ENCODE measurements at places on chromosomes 7 and 10.

- DNase-seq: no peak
Observed at GRCh38 chr10:88541116-88541626, 41.9 kb downstream of the RNLS start.

GRCh38 chr7:116210345-116211005, at the start of gene TES:
TSS of gene TES (plus strand) at chr7:116210539. CDS start at chr7:116210708, 169 bp downstream.
- DNase-seq: peak; percentile 67

- DNase-seq: no peak
Observed at GRCh38 chr7:157458254-157458633, 121.4 kb downstream of the DNAJB6 start.

- DNase-seq: no peak
Observed at GRCh38 chr7:140384894-140385545, 13.3 kb downstream of the SLC37A3 start.

- no peak for DNase-seq
Observed at GRCh38 chr10:21807180-21807579, 196.3 kb downstream of the DNAJC1 start.

DNA sequence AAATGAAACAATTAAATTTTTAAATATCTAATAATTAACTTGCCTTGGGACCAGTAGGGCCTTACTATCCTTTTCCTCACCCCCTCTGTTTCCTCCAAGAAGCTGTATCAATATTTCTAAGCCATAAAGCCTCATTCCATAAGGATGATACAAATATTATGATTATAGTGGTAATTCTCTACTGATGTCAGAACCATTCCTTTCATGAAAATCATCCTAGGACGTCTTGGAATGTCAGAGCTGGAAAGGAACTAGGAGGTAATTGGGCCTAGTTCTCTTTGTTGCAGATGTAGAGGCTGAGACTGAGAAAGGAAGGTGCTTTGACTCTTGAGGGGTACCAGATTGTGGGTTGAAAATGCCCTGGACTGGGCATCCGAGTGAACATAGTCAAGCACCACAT, 766.7 kb upstream of the GHITM start:
- peak; percentile 66 for DNase-seq

DNA sequence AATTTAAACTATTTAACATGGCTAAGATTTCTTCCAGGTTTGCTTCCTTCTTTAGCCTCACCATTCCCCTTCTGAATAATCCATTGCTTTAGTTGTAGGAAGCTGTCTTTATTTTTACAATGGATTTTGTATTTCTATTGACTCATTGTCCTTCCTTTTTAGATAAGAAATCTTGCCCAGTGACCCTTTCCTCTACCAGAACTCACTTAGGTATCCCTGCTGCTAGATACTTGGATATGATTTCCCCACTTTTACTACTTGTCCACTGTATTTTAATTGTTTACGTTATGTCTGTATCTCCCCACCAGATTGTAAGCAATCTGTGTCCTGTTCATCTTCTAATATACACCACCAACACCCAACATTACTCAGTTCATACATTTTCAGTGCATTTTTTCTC, 47.7 kb upstream of the MDFIC start:
- no peak for DNase-seq

DNA sequence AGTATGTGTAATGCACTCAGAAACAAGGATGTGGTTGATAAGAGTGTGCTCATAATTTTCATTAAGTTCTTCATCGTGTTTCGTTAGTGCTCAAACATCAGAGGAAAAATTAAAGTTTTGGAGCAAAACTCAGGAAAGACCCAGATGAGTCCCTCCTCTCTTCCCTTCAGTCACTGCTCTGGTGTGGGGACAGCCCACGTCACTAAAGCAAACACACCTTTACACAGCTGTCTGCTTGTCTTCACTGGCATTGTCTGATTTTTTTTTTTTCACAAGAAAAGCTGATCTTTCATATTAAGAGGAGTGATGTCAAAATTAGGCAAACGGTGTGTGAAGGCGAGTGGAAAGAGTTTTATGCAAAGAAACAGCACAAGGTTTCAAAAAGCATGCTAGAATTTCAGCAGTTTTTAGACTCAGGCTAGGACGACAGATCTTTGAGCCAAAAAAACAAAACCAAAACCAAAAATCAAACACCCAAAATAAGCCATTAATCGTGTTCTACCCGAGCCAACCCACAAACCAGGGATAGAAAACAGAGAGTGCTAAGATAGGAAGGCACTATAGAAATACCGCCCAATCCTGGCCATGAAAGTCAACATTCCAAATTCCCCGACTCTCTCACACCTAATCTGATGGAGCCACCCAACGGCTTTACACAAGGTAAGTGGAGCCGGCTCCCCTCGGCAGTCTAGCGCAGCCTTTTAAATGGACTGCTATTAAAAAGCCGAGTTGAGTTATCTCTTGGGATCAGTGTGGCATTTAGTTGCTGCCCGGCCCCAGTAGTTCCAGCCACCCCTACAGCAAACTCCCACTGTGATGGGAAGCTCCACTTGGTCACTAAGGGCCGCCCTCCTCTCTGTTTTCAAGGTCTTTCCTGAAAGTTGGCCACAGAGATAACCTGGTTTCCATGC, 27.9 kb upstream of the GATA3 start:
- no peak for DNase-seq

DNA sequence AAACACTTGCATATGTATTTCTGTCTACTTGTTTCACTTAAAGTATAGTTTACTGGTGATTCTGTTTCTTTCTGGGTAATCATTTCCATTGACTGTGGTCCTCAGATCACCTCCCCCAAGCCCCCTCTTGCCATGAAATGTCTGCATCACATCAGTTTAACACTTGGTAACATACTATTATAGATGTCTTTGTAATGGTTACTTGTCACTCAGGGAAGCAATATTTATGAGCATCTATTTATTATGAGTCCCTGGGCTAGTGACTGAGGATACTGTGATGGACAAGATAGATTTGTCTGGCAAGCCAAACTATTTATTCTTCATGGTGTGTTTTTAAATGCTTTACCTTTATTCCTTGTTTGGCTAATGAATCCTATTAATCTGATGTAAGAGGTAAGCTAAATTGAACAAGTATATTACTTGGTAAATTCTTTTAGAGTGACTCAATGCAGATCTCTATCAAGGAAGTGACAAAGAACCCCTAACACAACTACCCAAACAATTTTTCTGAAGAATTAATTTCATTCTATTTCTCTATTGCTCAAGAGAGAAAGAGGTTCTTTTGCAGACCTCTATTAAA, 270.9 kb downstream of the RELN start:
- peak; percentile 52 for DNase-seq

GRCh38 chr10:47278152-47278473, 21.9 kb upstream of the GDF10 start:
- DNase-seq: no peak

- no peak for DNase-seq
Observed at GRCh38 chr10:88195841-88196240, 332.4 kb downstream of the PTEN start.

DNA sequence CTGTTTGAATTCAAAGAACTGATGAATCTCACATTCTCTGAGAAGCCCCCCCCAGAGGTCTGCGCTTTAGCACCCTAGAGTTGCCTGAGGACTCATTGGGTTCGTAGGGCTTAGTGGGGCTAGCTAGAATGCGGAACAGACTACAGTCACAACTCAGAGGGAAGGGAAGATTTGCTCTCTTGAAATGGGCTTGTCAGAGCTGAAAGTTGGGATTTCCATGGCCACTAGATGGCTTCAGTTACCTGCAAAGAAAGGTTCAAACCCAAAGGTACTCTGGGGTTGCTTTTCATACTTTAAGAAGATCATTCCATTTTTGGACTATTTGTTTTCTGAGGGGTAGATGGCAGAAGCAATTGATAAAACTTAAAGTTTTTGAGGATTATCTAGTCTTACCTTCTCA, 205.0 kb downstream of the BBS9 start:
- DNase-seq: peak; percentile 4

DNA sequence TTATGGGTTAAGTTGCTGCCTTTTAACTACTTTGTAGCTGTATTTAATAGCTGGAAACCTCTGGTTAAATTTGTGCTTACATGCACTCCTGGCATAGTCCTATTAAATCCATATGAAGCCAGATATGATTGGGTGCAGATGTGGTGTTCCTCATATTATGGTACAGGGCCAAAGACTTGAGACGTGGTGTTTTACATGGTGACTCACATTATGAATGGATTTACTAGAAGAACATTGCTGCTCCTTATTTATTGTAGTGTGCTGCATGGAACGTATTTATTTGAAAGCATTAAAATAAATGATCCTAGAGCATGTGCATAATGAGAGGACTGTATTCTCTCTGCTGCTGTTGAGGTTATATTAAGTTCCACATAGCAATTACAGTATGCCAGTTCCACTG, 224.1 kb downstream of the SLC25A13 start:
- peak; percentile 85 for DNase-seq

DNA sequence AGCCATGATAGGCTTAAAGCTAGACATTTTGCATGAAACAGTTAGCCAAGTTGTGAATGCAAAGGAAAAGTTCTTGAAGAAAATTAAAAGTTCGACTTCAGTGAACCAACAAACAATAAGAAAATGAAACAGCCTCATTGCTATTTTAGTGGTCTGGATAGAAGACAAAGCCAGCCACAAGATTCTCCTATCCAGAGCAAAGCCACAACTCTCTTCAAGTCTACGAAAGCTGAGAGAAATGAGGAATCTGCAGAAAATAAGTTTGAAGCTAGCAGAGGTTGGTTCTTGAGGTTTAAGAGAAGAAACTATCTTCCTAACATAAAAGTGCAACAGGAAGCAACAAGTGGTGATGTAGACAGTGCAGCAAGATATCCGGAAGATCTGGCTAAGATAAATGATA, 271.4 kb upstream of the GRM3 start:
- DNase-seq: no peak

- DNase-seq: peak; percentile 42
Observed at GRCh38 chr10:91162495-91163268, 57.8 kb upstream of the PCGF5 start.

DNA sequence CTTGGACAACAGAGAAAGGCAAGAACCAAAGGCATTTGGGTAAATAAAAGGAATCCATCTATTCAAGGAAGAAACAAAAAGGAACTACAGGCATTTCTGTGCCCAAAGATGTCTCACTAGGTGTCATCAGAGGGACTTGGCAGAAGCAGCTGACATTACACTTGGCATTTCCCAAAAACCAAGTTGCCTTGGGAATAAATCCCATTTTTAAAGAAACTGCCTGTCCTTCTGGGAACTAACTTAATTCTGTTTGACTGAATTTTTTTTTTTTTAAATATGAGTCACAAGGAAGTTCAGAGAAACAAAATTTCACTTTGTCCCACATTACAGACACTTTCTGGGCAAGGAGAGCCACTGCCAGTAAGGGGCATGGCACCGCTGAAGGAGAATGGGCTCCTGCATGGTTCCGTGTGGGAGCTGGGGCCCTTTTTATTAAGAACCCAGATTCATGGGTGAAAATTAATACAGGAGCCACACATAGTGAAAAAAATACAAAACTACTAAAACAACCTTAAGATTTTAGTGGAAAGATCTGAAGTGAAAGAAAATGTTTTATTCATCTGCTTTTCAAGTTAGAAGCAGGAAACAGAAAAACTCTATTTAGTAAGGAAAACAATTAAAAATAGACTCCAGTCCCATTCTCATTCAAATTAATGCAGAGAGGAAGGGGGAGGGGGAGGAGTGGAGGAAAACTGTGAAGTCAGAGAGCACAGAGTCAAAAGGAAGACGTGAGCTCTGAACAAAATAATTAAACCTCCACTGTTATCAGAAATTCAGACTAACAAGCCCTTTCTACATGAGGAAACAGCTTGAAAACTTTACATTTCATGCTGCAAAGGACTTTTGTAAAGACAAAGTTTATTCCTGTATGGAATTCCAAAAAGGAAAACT, 118.4 kb upstream of the PDLIM1 start:
- DNase-seq: no peak

- DNase-seq: peak; percentile 41
Observed at GRCh38 chr10:52525761-52526160, 211.7 kb downstream of the DKK1 start.

DNA sequence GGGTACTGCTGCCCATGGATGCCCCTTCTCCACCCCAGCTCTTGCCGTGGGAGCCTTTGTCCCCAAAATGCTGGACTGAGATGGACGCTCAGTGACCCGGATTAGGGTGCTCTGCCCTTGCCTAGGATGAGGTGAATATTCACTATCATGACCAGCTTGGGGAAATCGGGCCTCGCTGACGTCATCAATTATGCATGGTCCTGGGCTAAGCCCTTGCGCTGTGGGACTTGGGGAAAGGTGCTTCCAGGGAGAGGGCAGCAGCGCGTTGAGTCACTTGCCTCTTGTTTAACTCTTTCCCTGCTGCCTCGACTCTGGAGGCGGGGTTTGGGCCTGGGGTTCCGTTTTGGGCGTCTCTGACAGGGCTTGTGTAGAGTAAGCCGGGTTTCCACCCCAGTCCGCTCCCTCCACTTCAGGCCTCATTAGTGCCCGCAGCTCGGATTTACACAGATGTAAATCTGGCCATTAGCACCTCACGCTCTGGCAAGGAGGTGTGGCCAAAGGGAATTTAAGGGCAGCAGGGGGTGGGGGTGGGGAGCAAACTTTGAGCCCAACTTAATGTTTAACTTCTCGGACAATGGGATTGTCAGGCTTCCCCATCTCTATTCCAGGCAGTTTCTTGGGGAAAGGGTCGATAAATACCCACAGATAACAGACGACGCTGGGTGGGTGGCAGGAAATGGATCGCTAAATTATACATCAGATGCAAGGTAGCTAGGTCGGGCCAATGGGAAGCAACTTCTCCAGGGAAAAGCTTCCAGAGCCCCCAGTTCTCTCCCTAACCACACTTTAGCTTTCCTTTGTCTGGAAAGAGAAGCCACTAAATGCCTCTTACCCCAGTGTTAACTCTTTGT, 51.3 kb upstream of the TCF7L2 start:
- DNase-seq: peak; percentile 57

DNA sequence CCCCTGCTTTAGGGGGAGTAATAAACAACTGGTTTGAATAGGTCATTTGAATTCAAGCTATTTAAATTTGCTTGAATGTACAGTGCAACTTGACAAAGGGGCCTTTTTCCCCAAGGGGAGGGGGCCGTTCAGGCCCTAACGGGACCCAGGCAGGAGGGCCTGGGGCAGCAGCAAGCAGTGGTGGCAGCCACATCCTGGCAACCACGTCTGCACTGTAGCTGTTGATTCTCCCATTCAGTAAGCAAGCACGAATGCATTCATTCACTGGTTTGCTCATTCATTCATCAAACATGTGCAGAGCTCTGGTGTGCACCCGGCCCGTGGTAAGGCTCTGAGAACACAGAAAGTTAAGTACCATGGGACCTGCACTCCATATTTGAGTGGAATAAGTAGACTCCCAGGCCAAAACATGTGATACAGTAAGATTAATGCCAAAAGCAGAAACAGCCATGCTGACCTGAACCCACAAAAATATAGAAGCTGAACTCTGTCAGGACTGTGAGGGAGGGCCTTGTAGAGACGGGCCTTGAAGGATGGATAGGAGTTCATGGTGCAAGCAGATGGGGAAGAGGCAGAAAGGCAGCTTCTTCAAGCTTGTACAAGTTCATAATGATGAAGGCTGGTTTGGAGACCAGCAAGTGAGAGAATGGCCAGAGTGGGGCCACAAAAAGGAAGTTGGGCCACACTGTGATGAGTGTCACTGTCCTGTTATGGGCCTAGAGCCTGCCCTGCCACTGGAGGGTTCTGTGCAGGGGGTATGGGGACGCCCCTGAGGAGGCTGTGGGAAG, 29.3 kb upstream of the C10orf53 start:
- DNase-seq: no peak

- peak; percentile 91 for DNase-seq
Observed at GRCh38 chr10:77513781-77514331, 123.8 kb downstream of the KCNMA1 start.

- DNase-seq: peak; percentile 50
Observed at GRCh38 chr10:121772884-121773283, 154.9 kb downstream of the ATE1 start.

- peak; percentile 84 for DNase-seq
Observed at GRCh38 chr7:155296788-155297516, 726 bp upstream of the INSIG1 start.

- no peak for DNase-seq
Observed at GRCh38 chr7:130298544-130299326, 5.8 kb downstream of the CPA4 start.

All from fibroblast of skin of abdomen (primary cell).